ENCODE measurements at places on chromosomes 2 and 18.

DNA sequence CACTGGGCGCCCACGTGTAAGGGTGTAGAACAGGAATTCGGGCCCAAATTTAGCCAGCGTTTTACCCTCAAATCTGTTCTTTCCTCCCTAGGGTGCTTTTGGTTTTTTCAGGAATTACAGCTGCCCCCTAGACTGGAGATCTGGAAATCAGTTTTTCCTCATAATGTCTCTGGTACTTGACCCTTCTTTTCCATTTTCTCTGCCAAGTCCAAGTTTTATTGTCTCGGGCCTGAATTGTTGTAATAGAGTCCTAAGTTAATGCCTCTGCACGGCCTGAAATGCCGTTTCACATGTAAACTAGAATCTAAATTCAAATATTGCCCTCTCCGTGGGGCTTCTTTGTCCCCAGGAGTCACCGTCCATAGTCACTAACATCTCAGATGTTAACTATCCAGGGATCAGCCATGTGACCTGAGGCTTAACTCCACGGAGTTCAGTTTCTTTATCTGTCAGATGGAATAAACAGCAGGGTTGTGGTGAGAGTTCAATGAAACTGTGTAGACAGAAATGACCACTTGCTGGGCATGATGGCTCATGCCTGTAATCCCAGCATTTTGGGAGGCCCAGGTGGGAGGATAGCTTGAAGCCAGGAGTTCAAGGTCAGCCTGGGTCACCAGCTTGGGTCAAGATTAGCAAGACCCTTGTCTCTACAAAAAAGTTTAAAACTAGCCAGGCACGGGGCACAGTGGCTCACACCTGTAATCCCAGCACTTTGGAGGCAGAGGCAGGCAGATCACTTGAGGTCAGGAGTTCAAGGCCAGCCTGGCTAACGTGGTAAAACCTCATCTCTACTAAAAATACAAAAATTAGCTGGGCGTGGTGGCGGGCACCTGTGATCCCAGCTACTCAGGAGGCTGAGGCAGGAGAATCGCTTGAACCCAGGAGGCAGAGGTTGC, 12.7 kb upstream of the CABLES1 start:
- DNase-seq: no peak

- no peak for DNase-seq
These were observed 237.5 kb downstream of the LDLRAD4 start for GRCh38 chr18:13455960-13456481.

GRCh38 chr2:199806179-199806578, 44.8 kb downstream of the FTCDNL1 start:
- no peak for DNase-seq

GRCh38 chr18:77049938-77050337, 82.6 kb downstream of the MBP start:
- DNase-seq: peak; percentile 87

- DNase-seq: no peak
These were observed 7.2 kb downstream of the POMC start for GRCh38 chr2:25161055-25161781.

DNA sequence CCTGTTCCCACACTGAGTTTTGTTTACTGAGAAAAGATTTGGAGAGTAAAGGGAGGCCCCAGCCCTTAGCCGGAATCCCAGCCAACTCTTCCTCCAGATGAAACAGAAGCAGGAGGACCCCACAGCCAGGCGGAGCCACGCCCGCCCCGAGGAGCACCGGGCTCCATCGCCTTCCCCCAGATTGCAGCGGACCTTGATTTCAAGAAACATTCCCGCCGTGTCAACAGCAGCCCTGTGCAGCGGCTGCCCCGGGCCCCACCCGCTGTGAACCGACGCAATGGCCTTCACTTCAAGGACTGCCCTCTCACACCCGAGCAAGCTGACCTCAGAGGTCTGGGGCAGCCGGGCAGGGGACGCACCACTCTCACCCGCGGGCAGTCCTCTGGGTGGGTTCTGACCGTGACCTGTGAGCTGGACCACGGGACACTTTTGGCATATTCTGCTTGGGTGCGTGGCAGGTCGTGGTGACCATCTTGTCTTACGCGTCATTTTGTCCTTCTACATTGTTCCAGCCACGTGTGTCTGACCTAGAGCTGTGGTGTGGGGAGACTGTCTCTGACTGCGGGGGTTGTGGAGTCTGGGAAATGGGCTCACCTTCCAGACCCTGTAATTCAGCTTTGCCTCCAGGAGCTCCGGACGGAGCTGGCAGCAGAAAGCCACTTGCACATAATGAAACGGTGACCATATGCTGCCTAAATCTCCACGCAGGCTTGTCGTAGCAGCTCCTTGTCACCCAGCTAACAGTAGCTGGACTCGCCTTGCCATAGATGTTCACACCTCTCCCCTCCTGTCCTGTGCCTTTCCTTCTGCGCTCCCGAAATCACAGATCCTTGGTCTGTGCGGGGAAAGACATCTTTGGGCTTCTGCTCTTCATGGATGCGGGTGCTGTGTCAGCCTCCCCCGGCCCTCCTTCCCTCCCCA, 32.0 kb upstream of the INHBB start:
- no peak for DNase-seq

DNA sequence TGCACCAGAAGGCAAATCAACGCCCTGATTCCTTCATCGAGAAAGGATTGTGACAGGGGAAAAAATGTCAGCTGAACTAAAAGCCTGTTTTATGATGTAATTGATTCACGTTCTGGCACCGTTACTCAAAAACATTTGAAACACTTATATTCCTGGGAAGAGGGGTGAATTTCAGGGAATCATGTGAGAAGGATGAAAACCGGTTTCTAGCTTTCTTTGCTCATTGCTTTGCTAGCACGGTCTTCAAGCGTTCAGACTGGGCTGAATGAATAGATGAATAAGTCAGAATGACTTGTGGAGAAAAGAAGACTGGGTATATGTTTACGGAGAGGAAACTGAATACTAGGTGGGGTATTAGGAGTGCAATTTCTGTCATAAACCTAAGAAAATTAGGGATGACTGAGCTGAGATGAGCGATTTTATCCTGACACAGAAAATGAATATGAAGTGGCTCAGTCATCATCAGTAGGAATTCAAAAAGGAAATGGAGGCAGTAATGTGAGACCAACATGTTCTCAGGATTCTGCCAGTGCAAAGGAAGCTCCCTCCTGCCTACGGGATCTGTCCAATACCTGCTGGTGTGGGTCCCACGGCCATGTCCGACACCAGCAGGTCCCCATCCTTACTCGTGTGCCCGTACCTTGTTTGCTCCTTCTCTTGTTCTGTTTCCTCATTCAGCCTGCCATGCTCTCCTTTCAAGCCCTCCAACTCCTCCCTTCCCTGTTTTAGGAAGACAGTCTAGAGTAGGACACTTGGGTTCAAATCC, 124.7 kb upstream of the ARL5A start:
- no peak for DNase-seq

- no peak for DNase-seq
These were observed 16.6 kb downstream of the NCKAP1 start for GRCh38 chr2:183021613-183022012.

DNA sequence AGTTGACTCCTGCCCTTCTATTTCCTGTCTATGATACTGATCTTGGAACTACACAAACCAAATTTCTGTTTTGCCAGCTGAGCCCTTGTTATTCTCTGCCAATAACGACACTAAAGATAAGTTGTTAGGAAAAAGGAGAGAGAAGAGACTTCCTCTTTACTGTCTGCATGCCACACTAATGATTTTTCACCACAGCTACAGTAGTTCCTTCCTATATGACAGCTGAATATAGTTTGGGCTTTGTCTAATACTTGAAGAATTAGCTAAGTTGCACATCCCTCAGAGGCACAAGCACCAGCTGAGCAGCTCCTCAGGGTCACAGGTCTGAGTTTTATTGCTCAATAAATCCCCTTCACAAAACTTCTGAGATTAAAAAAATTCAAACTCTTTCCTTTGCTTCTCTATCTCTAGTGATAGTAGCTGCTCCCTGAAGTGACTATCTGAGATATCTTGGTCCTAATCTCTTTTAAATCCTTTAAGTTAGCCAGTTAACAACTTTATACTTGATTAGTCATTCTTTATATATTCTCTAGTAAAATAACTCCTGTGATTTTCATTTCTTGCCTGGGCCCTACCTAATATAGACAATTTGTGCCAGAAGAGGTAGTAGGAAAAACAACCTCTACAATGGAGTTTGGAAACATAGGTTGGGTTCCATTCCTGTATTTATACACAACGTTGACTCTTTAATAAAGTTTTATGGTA, 253.0 kb upstream of the CNTNAP5 start:
- no peak for DNase-seq

- DNase-seq: no peak
These were observed 6.6 kb downstream of the DLX2 start for GRCh38 chr2:172095905-172096625.

- no peak for DNase-seq
These were observed 221.5 kb upstream of the ACVR2A start for GRCh38 chr2:147623328-147623727.

GRCh38 chr18:36640021-36640952, 188.5 kb downstream of the TPGS2 start:
- DNase-seq: no peak
